Stimulated activated CD8-positive, alpha-beta memory T cell treated with anti-CD3 and anti-CD28 coated beads, Interleukin-15, amount 100 ng/mL, for 1 hour (primary cell): ENCODE measurements at places on chromosomes 5 and 9.

DNA sequence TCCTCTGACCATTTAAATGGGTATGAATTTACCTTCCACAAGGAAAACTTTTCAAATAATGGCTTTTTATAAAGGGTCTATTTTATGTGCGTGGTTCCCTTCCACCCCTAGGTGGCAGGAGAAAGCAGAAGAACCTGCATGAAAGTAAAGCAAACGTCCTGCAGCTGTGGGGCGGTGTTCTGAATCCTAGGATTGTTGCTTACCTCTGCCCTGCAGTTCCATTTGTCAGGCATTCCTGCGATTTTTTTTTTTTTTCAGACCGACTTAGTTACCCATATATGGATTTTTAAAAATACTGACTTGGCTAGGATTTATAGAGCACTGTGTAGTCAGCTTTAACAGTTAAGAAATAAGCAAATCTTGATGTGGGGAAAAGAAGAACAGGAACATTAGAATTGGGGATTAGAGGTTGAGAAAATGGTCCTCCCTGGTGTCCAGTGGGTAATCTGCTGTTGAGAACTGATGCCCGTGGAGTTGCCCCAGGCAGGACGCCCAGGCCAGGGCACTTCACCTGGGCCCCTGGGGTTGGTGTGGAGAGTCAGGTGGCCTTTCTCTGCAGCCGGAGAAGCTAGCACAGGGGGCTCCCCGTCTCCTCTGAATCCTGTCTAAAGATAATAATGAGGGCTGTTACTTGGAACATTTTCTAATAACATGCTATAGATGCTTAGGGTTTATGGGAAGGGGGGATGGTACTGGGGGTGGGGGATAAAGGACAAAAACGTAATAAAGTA, 30.4 kb upstream of the LTC4S start:
- DNase-seq, result peak; percentile 10

DNA sequence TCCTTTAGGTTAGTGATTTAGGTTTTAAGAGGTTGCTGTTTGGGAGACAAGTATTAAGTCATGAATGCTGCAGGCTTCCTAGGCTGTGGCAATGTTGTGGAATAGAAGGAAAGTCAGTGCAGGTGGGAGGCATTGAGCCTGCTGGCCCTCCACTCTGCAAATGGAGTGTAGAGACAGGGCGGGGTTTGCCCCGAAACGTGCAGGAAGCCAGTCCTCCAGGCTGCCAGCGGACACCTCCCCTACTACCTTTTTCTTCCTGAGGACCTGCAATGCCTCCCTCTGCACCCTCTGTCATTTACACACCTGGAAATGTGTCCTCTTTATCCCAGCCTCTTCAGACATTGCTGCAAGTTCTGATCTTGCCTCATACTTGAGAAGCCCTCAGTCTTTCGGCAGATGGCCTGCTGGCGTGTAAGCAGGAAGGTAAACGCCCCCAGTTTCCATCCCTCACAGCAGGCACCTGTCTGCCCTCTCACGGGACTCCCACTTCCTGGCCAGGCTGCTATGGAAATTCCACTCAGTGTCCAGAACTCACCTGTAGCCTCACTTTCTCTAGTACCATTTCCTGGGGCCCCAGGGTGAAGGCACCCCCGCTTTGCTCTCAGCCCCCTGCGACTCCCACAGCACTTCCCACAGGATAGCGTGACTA, 81.6 kb upstream of the BOD1 start:
- no peak for DNase-seq

DNA sequence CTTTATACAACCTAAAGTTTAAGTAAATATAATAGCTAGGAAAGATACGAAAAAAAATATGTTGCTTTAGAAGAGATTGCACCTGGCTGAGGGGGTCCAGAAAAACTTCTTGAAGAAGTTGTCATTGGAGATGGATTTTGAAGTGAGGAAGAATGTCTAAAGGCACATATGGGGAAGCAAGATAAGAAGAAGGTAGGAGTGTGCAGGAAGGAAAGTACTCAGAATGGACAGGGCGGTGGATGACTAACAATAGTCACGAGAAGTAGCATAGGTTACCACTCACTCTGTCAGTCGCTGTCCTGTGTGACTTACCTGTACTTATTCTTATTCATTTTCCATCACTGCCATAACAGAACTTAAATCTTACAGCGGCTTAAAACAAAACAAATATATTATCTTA, 251.6 kb downstream of the GRIA1 start:
- DNase-seq, result no peak

DNA sequence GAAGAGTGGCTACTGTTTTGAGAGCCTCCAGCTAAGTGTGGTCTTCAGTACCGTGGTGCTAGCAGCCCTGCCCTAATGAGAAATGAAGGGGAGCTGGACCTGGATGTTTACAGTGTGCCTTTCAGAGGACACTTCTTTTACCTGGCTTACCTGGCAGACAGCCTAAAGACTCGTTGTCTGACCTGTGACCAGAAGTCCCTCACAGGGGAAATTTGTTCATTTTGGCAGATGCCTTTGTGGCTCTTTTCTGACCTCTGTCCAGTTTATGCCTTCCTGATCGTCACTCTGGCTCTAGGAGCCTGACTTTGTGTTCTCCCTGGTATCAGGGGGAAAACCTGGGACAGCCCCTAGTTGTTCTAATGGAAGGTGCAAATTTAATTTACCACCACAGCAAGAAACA, 475.1 kb downstream of the DMRTA1 start:
- no peak for DNase-seq

DNA sequence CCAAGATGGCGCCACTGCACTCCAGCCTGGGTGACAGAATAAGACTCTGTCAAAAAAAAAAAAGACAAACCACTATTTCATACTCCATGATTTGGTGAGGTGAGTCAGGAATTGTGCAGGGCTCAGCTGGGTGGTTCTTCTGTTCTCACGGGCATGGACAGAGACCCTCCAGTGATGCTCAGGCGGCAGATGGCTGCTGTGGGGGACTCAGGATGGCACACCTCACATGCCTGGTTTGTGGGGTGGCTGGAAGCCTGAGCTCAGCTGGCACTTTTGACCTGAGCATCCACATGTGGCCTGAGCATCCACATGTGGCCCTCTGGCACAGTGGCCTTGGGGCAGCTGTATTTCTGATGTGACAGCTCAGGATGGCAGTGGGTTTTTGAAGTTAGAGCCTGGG, 217.2 kb downstream of the IRX2 start:
- no peak for DNase-seq

- DNase-seq, result no peak
Measured at GRCh38 chr5:93272108-93272507, 308.9 kb downstream of the NR2F1-AS1 start.

DNA sequence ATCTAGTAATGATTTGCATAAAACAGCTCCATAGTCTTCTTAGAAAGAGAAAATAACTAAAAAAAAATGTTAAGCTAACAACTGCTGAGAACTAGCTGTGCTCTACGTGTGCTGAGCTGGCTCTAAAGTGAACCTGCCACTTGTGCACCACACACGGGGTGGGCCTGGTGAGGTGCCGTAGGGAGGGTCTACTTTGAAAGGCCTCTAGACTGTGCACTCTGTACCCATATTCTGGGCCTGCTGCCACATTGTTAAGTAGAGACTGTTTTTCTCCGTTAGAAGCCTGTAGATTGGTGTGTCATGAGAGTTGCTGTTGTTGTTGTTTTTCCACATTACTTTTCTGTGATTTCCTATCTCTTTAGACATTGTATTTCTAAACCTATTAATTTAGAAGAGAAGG, 93.9 kb downstream of the CD180 start:
- no peak for DNase-seq
